PC-3 (cell line): ENCODE measurements at places on chromosomes 5 and 9.

- DNase-seq = no peak
These were observed 267.4 kb downstream of the GAS1 start for GRCh38 chr9:86679909-86680308.

GRCh38 chr9:72983056-72983455 lies 30.2 kb upstream of the ALDH1A1 start:
- no peak for DNase-seq

DNA sequence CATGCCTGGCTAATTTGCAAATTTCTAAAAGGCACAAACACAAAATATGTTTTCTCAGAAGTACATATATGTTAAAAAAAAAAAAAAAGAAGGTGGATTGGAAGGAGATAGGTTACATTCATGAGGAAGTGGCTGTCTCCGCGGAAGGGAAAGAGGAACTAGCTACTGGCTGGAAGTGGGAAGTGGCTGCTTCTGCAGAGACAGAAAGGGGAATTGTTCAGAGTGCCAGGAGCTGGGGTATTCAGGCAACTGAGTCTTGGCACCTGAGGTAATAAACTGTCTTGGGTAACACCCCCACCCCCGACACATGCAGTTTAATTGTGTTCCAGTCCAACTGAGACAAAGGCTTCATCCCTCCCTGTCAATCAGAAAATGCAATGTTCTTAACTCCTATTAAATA lies 45.6 kb downstream of the S1PR3 start:
- no peak for DNase-seq

DNA sequence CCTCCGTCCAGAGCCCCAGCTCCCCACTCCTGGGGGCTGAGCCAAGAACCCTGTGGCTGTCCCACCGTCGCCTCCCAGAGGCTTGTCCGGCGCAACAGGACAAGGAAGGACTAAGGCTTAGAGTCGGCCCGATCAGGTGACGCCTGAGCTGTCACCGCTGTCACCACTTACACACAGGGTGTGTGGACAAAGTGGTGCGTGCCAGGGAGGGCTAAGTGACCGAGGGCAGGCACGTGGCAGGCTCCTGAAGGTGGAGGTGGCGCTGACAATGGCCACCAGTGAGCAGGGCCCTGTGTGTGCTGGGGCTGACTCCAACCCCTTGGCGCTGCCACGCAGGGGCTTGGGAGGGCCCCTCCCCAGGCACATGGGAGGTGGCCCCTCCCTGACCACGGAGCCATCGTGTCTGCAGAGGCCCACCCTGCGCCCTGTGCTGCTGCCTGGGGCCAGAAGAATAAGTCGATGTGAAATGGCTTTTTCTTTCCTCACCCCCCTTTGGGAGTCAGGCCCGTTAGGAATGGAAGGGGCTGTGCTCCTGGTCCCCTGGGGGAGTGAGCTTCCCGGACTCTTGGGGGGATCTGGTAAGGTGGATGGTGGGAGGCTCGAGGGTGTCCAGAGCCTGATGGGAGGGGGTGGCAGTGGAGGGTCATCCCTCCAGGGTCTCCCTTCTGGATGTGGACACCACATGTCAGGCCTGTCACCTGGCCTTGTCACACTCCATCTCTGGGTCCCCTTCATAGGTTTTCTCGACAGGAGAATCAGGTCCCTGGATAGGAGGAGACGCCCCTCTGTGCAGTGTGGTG lies 2.6 kb upstream of the GPSM1 start:
- no peak for DNase-seq

- DNase-seq = peak; percentile 96
These were observed 6.3 kb downstream of the IGIP start for GRCh38 chr5:140131967-140132409.
